ENCODE measurements at places on chromosomes 2 and 18.

DNA sequence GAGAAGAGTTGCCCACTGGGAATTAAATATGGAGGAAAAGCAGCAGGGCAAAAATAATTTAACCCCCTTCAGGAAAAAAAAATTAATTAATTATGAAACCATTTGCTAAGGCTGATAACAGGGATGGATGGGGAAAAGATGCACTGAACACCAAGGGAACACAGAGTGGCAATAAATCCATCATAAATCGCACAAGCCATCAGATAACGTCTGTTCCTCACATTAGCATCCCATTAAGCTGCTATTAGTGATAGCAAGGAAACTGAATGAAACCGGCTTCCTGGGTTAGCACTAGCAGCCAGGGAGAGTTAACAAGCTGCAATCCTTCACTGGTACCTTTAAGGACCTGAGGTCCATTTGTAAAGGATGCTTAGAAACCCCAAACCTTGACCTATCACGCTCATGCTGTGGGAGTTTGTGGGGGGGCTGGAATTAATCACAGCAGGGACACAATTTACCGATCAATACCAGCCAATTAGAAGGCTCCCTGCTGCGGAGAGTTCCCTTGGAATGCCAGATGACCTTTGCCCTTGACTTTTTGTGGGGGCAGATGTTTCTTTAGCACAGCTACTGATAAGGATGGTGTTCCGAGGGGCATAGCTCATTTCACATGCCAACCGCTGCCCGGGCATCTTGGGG is 175.5 kb upstream of the KLF7 start:
- no peak for DNase-seq

DNA sequence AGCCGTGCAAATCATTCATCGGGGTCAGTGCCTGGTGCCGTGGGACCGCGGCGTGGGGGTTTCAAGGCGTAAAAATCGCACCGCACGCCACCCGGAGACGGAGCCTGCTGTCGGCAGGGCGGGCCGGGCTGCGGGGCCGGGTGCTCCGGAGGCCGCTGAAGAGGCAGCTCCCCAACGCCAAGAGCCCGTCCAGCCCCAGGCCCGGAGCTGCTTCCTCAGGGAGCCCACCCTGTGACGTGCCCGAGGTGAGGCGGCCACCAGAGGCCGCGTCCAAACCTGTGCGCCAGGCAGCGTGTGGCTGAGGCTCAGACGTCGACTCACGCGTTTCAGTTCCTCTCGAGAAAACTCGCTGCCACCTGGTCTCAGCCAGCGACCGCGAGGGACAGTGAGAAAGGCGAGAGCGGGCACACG is 98.1 kb downstream of the NFATC1 start:
- no peak for DNase-seq

- DNase-seq = no peak
Observed at GRCh38 chr18:78652001-78652545, 327.5 kb upstream of the SALL3 start.

DNA sequence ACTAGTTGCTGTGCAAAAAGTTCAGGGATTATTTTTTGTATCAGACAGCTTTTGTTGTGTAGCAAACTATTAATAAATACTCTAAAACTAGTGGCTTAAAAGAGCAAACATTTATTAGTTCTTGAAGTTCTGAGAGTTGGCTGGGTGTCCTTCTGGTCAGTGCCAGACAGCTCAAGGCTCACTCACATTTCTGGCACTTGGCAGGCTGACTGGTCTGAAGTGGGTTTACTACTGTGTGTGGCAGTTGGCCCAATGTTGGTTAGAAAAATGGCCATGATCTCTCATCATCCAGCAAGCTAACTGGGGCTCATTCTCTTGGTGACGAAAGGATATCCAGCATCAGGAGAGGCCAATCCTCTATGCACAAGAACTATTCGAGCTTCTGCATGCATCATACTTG is 71.4 kb upstream of the ZNF385B start:
- no peak for DNase-seq

- DNase-seq = no peak
Observed at GRCh38 chr2:108824316-108825070, 37.9 kb downstream of the CCDC138 start.

- DNase-seq = no peak
Observed at GRCh38 chr18:44497311-44497710, 183.4 kb upstream of the SETBP1 start.

- DNase-seq = no peak
Observed at GRCh38 chr2:180254872-180255271, 247.8 kb upstream of the CWC22 start.

DNA sequence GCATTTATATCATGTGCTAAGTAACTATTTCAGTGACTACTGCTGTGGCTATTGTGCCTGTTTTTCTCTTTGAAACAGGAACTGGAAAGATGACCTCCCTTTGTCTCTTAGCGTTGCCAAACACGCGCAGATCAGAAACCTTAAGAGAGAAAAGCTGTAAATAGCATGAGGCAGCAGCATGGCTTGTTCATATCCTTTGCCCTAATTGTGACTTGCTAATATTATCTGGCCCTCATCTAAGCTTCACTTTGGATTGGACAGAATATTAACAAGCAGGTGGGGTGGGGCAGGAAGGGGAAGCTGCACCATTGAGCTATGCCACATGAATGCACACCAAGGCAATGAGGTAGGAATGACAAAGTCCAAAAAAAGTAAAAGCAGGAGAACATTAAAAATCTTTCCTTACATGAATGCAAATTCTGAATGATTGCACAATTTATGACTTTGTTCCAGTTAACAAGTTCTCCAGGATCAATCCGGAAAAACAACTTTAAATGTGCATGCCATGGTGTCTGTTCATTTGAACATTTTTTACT is 128.4 kb downstream of the IRS1 start:
- DNase-seq = no peak

All from progenitor cell of endocrine pancreas (in vitro differentiated cells).